ENCODE measurements at places on chromosomes 4 and X. TPM values are rescaled to one million over a fixed set of nuclear protein-coding genes. Genes with fewer than 3 reads are reported as not detected.

Gene TEX13D
- total RNA-seq: not detected

Gene XKRX
- 3.7 TPM for total RNA-seq

Gene TXK
- 1.4 TPM for total RNA-seq

Gene ZDHHC15
- 0.20 TPM for total RNA-seq

Gene MGARP
- total RNA-seq: 0.28 TPM

Gene IL3RA
- total RNA-seq: 1.2 TPM

Gene FGF5
- not detected for total RNA-seq

Gene PNMA3
- 0.08 TPM for total RNA-seq

Gene TNIP3
- total RNA-seq: 0.60 TPM

Gene SLC6A14
- 10.7 TPM for total RNA-seq

Measured in esophagus mucosa (tissue), 1 donor.